HL-60 (cell line): ENCODE measurements at places on chromosomes 2 and 18.

- no peak for DNase-seq
Measured at GRCh38 chr18:37314534-37314933, 251.1 kb downstream of the CELF4 start.

- DNase-seq, result no peak
Measured at GRCh38 chr2:212227755-212228154, 310.8 kb downstream of the ERBB4 start.

DNA sequence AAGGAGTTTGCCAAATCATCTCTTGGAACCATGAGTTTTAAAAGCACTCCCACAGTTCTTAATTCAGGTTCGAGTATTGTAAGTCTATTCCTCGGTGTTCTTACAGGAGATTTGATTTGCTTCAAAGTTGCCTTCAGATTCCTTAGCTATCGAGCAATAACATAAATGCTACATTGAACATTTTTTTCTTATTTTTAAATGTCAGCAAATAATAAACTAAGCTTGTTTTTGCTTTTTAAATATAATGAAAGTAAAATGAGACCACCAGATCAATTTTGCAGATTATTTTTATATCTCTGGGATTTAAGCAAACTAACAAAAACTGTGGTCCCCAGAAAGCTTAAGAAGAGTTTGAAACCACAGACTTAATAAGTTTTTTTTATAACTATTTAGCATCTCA lies 195.5 kb downstream of the LNPK start:
- DNase-seq, result no peak

- DNase-seq, result no peak
Measured at GRCh38 chr2:203960811-203961210, 24.2 kb downstream of the ICOS start.

- no peak for DNase-seq
Measured at GRCh38 chr2:46784278-46784677, 131.3 kb downstream of the MCFD2 start.

GRCh38 chr2:113861740-113862139 lies 28.1 kb upstream of the ACTR3 start:
- DNase-seq, result no peak

DNA sequence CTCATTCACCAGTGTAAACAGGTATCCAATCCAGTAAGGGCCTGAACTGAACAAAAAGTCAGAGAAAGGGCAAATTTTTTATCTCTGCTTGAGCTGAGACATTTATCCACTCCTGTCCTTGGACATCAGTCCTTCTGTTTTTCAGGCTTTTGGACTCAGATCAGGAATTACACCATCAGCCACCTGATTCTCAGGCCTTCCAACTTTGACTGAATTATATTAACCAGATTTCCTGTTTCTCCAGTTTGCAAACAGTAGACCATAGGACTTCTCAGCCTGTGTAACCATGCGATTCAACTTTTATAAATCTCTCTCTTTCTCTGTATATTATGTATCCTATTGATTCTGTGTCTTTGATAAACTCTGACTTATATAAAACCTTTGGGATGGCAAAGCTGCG lies 289.3 kb upstream of the CDH2 start:
- no peak for DNase-seq

DNA sequence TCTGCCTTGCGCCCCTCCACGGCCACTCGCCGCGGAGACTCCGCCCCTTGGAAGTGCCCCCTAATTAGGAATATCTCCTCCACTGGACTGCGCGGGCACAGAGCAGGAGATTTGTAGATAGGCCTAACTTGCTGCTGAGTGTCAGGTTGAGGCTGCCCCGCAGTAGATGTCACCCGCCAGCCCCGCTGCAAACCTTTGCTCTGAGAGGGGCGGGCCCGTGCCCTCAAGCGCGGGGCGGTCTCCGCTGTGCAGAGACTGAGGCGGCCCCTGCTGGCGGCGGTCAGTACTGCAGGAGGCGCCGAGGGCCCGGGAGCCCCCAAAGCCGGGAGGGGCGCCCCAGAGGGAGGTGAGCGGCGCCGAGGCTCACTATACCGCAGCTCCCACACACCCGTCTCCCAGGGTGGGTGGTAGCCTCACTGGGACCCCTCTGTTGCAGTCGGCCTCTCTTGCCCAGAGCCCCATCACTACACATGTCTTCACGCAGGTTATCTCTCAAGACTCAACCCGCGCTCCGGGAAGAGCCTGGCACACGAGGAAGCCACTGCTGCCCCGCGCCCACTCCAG lies 2.9 kb upstream of the NEURL3 start:
- DNase-seq, result no peak

DNA sequence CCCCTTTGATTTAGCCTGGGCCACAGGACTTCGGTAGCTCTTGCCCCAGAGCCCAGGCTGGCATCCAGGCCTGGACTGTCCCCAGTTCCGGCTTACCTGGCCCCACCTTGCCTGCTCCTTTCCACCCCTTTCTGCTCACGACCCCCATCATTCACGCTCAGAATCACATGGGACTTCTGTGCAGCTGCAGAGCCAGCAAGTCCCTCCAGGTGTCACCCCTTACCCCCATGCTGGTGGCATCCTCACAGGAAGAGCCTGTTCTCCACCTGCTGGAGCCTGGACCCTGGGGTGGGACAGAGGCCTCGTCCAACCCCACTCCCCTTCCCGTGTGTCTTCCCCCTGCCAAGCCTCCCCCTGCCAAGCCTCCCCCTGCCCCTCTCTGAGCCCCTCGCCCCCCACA lies 7.9 kb upstream of the KCNIP3 start:
- DNase-seq, result no peak

- DNase-seq, result peak; percentile 69
Measured at GRCh38 chr2:96533292-96534073, 3.1 kb upstream of the ARID5A start.
